ENCODE measurements at places on chromosomes 3 and 15. TPM values are rescaled to one million over a fixed set of nuclear protein-coding genes. Genes with fewer than 3 reads are reported as not detected.

Gene PLSCR2
- not detected for total RNA-seq

Gene MOBP
- 0.41 TPM for total RNA-seq

Gene HERC2
- total RNA-seq, result 61.5 TPM

Gene PDE12
- total RNA-seq, result 15.3 TPM

Gene ACTRT3
- 3.3 TPM for total RNA-seq
